ENCODE measurements at places on chromosomes 4 and X.
A peak's percentile ranks its signal among the peaks of the same experiment; 100 is the strongest.

DNA sequence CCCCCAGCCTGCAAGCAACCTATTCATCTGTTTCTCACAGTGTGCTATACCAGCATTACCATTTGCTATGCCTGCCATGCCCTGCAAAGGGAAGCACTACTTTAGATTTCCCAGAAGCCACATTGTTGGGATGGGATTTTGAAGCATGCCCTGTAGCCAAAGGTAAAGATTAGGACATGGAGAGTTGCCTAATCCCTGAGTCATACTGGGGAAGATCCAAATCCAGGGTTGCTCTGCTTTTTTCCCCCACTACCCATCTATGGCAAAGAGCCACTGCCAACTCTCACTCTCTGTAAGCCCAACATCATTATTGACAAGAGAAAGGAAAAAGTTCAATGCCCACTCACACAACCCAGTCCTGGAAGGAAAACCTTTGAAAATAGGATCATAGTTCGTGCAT lies 36.7 kb upstream of the TMEM164 start:
- DNase-seq = no peak

DNA sequence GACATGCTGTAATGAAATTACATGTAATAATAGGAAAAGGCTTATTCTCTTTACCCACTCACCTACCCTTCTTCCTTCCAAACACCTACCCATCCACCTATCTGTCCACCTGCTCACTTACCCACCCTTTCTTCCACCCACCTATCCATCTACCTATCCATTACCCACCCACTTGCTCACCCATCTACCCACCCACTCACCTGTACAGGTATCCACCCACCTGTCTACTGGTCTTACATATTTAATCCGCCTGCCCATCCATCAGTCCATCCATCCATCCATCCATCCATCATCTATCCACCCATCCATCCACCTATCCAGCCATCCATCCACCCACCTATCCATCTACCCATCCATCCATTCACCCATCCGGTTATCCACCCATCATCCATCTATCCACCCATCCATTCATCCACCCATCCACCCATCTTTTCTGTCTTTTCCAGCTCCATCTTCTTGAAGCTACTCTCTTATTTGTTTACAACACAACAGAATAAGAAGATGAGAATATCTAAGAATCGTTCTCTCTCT lies 133.3 kb upstream of the STX18 start:
- DNase-seq = no peak

DNA sequence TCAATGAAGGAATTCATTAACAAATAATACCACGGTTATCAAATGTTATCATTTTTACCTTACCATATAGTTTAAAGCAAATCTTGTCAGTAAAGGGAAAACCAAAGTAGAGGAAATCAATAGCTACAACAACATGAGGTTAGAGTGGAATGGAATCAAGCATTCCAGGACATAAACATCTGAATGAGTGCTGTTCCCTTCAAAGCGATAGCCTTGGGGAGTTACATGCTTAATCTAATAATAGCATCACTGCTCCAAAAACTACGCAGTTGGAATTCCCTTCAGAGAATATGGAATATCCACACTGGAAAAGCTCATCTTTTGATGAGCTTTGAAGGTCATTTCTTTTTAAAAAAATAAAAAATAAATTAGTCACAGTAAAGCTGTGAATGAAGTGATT lies 31.2 kb downstream of the PDE5A start:
- DNase-seq = no peak

- DNase-seq = no peak
These were observed 55.9 kb upstream of the FHDC1 start for GRCh38 chr4:152880263-152880662.

GRCh38 chrX:149939655-149939904 lies 1.3 kb upstream of the EOLA2 start:
- no peak for DNase-seq

DNA sequence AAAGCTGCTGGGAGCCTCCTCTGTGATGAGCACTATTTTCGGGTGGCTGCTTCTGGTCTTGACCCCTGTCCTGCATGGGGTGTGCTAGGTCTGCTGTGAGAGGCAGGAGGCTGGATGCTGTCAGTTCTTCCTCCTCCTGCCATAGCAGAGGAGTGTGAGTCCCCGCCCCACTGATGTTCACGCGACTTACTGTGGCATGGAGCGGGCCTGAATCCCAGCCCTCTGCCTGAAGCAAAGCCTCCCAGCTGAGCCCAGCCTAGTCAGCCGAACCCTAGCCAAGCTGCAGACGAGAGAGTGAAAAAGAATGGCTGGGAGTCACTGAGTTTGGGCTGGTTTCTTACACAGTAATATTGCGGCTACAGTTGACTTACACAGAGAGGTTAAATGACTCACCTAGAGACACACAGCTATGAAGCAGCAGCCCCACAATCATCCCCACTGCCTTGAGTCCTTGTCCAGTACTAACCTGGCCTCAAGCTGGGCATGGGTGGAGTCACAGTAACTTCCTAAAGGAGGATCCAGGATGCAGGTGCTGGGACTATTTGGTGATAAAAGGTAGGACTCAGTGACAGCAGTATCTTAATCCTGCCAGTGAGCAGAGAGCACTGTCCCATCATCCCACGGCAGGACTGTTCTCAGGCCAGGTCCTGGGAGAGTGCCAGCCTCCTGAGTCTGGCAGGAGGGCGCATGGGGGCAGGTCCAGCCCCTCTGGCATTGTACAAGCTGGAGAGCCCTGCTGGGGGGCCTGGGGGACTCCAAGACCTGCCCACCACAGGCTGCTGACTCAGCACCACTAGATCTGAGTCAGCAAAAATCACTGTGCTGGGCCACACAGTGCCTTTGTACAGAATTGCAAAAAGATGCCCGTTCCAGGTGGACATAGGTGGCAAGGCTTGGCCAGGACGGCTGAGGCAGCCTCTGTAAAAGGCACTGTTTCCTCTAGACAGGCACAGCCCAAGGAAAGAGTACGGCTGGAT lies 60.4 kb upstream of the CRMP1 start:
- DNase-seq = no peak

GRCh38 chr4:184475096-184475461 lies 729 bp upstream of the IRF2 start:
- DNase-seq = peak; percentile 39

GRCh38 chrX:68846536-68846935 lies 17.7 kb downstream of the EFNB1 start:
- DNase-seq = no peak

DNA sequence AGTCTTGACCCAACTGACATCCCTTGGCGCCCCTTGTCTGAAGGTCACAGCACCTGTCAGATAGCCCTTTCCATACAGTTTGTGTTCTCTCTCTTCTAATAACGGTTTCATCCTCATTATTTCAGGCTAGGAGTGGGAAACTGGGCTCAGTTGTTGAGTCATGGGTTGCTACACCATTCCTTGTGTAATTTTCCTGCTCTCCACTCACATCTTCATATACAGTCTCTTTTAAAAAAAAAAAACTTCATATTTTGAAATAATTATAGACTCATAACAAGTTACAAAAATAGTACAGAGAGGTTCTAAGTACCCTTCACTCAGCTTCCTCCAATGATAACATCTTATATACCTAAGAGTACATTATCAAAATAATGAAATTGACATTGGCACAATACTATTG lies 60.2 kb upstream of the GRPR start:
- no peak for DNase-seq

- no peak for DNase-seq
These were observed 70.1 kb downstream of the CENPC start for GRCh38 chr4:67475155-67475554.

- DNase-seq = no peak
These were observed 11.3 kb downstream of the ARL13A start for GRCh38 chrX:100980608-100981497.
